WTC11 (cell line): ENCODE measurements at places on chromosomes 11 and 22. TPM values are rescaled to one million over a fixed set of nuclear protein-coding genes. Genes with fewer than 3 reads are reported as not detected.
A peak's percentile ranks its signal among the peaks of the same experiment; 100 is the strongest.

GRCh38 chr22:31647523-31648320 lies 14.3 kb downstream of the PISD start:
- DNase-seq, result no peak

DNA sequence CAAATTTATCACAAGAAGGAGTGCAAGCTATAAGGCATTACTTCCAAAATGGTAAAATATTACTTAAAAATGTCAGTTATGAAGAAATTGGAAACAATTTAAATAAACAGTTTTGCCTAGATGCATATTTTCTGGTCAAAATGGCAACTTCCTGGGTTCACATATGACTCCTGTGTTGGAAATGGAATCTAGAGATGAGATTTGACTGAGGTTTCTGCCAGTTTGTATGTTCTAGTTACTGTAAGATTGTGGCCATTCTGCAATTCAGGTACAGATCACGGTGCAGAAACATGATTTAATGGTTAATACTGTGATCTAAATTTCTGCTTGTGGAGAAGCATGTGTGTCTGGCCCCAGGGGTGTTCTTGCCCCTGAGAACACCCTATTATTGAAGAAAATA lies 3.4 kb upstream of the OR4C6 start:
- DNase-seq, result no peak

- peak; percentile 90 for DNase-seq
Measured at GRCh38 chr11:70176940-70177689, 26.0 kb upstream of the FADD start.

DNA sequence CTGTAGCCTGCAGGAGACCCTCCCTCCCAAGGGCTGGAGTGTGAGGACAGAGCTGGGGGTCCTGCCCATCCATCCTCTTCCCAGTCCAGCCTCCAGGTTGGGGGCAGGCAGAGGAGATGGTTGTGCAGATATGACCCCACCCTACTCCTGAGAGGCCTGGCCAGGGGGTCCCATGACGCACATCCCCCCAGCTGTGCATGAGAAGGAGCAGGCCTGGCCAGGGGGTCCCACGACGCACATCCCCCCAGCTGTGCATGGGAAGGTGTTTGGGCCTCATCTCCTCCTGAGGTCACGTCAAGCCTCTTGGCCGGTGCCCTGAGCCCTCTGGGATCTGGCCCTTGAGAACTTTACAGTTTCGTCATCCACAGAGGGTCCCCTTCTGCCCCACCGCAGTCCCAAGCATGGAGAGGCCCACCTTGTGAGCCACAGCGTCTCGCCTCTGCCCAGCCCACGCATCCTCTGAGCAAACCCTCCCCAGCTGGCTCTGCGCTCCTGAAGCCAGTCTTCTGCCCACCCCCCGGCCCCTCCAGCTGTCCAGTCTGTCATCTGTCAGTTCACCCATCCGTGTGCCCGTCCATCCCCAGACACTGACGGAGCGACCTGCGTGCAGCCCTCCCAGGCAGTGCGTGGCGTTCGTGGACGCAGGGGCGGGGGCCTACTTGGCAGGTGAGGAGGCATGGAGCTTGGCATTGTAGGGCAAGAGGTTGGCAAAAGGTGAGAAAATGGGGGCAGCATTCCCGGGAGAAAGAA lies 2.3 kb downstream of the ANO9 start:
- no peak for DNase-seq

- no peak for DNase-seq
Measured at GRCh38 chr11:27611390-27611789, 88.9 kb downstream of the BDNF start.

GRCh38 chr11:12260731-12261521 lies 116.4 kb upstream of the PARVA start:
- DNase-seq, result no peak

DNA sequence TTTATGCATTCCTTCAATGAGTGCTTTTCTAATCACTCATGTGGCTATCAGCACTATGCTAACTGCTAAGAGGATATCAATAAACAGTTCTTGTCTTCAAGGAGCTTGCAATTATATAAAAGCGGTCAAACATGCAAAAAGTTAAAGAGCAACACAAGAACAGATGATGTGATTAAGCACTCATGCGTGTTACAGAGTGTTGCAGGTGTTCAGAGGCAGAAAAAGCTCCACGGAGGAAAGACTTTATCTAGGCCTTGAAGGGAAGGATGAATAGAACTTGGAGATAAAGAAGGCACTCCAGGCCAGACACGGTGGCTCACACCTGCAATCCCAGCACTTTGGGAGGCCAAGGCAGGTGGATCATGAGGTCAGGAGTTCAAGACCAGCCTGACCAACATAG lies 13.6 kb downstream of the CD3E start:
- DNase-seq, result no peak

DNA sequence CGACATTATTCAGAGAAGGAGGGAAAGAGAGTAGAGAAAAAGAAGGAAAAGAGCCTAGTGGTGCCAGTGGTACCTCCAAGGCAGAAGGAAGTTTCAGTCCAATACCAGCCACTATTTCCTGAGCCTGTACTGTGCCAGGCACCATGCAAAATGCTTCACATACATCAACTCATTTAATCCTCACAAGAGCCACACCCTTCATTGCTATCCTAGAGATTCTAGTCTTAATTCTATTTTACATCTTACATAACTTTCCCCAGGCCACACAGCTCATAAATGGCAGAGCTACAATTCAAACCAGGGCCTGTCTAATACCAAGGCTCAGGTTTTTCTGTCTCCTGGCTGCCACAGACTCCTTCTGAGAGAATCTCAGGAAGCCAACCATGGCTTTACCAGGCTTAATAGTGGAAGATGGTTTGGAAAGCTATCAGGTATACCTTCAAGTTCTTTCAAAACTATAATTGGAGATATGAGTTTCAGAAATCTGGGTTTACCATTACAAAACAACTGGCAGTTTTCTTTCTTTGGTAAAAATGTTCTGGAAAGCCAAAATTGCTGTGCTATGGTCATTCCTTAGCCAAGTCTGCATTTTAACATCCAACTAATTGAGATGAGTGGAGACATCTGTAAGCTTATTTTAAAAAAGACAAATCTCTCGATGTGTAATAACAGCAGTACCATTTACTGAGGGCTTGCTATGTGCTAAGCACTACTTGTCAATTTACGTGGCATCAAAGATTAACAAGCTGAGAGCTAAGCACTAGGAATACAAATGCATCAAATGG lies 225.1 kb upstream of the PITPNB start:
- DNase-seq, result no peak

DNA sequence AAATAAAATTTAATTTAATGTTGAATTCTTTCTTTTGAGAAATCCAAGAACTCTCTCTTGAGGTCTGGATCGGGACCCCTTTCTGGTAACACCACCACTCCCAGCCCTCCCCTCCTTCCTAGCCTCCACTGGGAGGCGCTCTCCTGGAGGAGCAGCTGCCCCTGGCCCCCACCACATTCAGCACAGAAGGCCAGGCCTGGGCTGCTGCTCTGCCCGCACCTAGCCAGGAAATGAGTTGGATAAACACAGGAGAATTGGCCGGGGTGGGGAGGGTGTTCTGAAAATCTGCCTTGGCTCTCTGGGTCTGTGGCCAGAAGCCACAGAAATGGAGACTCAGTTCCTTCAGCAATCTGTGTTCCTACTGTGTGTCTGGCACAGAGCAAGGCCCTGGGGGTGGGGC lies 31.2 kb downstream of the C22orf42 start:
- peak; percentile 74 for DNase-seq

GRCh38 chr11:66845143-66845875 lies 2.1 kb downstream of the RCE1 start:
- DNase-seq, result no peak

- DNase-seq, result no peak
Measured at GRCh38 chr22:45023431-45023830, 13.6 kb upstream of the PHF21B start.

GRCh38 chr11:123321636-123322035 lies 108.4 kb upstream of the GRAMD1B start:
- DNase-seq, result no peak

DNA sequence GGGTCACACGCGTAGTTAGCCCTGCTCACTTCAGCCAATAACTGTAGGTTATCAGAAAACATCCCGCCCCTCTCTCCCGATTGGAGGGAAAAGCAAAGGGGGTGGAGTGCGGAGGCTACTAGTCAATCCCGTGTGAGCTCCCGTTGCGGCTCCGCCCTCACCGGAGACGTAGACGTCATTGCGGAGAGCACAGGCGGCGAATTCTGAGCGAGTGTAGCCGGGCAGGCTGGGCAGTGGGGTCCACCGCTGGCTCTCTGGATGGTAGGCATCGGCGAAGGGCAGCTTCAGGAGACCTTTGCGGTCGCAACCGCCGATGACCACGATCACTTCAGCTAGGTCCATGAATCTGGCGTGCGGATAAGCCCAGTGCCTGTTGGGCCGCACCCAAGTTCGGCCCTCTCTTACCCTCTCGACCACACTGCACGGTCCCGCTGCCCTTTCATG lies 4.7 kb downstream of the KLHL35 start:
- DNase-seq, result peak; percentile 85

DNA sequence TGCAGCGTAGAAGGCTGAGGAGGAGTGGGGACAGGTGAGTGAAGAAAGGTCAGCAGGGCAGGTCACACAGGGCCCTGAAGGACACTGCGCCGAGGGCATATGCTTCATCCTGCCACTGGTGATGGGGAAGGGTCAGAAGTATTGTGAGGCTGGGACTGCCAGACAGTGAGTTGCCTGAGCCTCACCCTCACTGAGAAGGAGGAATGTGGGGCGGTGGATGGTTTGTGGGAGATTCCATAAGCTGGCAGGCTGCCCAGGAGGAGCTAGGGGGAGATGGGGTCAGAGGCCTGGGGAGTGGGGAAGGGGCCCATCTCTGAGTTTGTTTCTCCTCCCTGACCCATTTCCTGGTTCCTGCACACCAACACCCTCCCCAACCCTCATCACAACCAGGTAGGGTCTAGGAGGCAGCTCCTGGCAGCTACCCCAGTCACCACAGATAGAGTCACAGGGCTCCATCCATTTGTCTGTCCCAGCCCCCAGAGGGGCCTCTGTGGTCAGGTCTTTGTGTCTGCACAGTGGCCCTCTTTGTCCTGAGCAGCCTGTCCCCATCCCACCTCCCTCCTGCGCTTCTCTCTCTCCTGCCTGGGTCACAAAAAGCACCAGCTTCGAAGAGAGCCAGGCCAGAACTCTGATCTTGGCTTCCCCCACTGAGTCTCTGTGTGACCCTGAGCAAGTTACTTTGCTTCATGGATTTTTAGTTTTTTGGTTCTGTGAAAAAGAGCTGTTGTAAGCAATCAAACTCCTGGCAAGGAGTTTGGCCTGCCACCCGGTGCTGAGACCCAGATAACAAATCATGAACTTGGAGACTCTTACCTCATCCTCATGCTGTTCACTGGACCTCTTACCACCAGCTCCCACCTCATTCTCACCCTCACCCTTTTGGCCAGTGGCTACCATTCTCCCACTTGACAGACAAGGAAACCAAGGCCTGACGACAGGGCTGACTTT lies 4.6 kb upstream of the P2RY2 start:
- no peak for DNase-seq

- DNase-seq, result no peak
Measured at GRCh38 chr22:20155330-20156041, 4.6 kb upstream of the CCDC188 start.

CSRP3 gene
- not detected in 3 replicates for total RNA-seq

SERPING1 gene
- total RNA-seq, result 49.1 to 51.8 TPM (median 50.2 TPM) in 3 replicates

OR2AG1 gene
- total RNA-seq, result not detected in 3 replicates

ANO3 gene
- 0.05 to 0.11 TPM in 2 of 3 replicates, not detected in the other for total RNA-seq

HTR3B gene
- not detected in 3 replicates for total RNA-seq

P2RX3 gene
- 0.26 to 1.1 TPM (median 0.66 TPM) in 3 replicates for total RNA-seq

SCGB2A2 gene
- total RNA-seq, result not detected in 3 replicates

MS4A1 gene
- total RNA-seq, result 0.17 to 0.71 TPM (median 0.32 TPM) in 3 replicates

PDE2A gene
- total RNA-seq, result 3.7 to 5.0 TPM (median 4.9 TPM) in 3 replicates

POU2AF2 gene
- not detected in 3 replicates for total RNA-seq

CCDC87 gene
- total RNA-seq, result 0.71 to 0.85 TPM (median 0.80 TPM) in 3 replicates

CRYBB3 gene
- 0.44 to 0.48 TPM in 2 of 3 replicates, not detected in the other for total RNA-seq

OR52L1 gene
- 0.15 to 0.44 TPM in 2 of 3 replicates, not detected in the other for total RNA-seq

ZNF280B gene
- 5.9 to 7.7 TPM (median 7.0 TPM) in 3 replicates for total RNA-seq

PARVA gene
- total RNA-seq, result 8.4 to 10.4 TPM (median 9.0 TPM) in 3 replicates

CNTN5 gene
- total RNA-seq, result 0.07 TPM in 1 of 3 replicates, not detected in the others
